ENCODE measurements at places on chromosomes 2 and 18. TPM values are rescaled to one million over a fixed set of nuclear protein-coding genes. Genes with fewer than 3 reads are reported as not detected.

The USP34 gene
- 113 TPM for total RNA-seq

The SLC4A3 gene
- total RNA-seq = 1.3 TPM

The METTL8 gene
- total RNA-seq = 10.8 TPM

The IDH1 gene
- total RNA-seq = 353 TPM

The CABLES1 gene
- 15.7 TPM for total RNA-seq

The IL1RN gene
- not detected for total RNA-seq

The UGT1A8 gene
- total RNA-seq = not detected

The GREB1 gene
- 0.51 TPM for total RNA-seq

The TLX2 gene
- total RNA-seq = not detected

The FBXO48 gene
- total RNA-seq = 0.26 TPM

GRCh38 chr2:185796758-185797157 lies 58.2 kb downstream of the FSIP2 start:
- no peak for DNase-seq

- DNase-seq = peak; percentile 47
Measured at GRCh38 chr2:88671786-88672427, 19.6 kb upstream of the RPIA start.

DNA sequence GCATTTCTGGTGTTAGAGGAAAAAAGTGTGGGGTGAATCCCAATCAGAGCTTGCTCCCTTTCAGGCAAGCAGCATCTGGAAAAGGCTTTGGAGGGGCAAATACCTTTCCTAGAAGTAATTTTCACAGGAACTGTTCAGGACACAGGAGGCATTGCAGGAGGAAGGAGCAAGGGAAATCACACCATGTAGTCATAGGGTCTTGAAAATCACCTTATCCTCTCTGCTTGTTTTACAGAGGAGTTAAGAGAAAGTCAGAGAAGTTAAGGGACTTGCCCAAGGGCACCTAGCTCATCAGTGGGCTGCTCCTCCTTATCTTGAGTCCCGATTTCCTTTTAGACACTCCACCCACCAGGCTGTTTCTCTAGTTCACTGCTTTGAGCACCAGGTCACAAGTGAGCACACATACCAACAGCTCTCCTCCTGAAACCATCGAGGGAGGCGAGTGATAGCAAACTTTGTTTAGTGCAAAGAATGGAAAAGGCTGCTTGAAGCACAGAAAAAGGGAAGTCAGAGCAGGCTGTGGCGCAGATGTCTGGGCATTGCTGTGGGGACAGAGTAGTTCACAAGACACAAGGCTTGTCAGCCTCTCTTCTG lies 89.2 kb upstream of the CXCR4 start:
- DNase-seq = no peak

DNA sequence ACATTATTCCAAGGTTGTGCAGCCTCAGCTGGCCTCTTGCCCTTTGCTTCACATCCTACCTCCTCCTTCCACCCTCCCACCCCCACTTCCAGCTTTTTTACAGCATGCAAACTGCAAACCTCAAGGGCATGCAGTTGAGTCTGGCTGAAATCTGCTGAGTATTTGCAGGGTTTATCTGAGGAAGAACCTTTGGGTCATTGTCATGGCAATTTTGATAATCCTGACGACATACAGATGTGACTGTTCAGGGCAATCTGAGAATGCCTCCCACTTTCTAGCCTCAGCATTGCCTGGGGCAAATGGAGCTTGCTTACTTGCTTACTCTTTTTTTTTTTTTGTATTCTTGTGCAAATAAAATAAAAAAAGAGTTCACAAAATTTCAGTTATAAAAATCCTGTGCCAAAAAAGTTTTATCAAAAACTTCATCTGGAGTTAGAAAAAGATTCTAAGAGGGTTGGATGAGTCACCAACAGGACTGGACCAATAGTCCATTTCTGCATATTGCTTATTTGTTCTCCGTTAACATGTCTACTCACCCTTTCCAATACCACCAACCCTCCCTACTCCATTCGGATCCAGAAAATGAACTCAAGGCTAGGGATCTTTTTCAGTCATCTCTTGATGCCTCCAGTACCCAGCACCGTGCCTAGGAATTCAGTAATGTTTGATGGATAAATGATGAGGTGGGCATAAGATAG lies 23.6 kb upstream of the LHCGR start:
- no peak for DNase-seq

DNA sequence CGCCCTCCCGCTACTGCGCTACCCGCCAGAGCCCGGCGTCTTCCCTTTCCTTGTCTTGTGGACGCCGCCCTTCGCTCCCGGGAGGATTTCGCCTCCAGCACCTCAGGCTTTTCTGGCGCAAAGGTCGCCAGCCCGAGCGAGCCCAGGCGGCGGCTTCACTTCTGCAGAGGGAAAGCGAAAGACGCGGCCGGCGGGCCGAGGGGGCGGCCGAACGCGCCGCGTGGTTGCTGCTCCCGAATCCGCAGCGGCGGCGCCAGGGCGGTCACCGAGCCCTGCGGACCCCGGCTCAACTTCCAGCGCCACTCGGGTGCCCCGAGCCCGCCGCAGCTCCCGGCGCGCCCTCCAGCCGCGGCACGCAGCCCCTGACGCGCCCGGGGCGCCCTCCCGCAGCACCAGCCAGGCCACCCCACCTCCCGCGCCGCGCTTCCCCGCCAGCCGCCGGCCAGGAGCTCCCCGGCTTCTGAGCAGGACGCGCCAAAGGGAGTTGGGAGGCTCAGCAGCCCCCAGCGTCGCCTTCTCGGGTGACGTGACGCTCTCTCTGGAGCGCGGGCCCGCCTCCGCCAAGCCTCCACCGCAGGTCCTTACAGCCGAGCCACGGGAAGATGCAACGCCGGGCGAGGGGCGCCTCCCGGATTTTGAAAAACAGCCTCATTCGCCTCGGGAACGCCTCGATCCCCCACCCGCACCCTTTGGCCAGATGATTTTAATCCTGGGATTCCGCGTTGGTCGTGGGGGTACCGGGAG lies 84.9 kb upstream of the EPB41L3 start:
- DNase-seq = peak; percentile 57

- no peak for DNase-seq
Measured at GRCh38 chr18:26397019-26397418, 151.3 kb downstream of the KCTD1 start.

- peak; percentile 15 for DNase-seq
Measured at GRCh38 chr2:100012561-100012960, 129.8 kb downstream of the AFF3 start.

DNA sequence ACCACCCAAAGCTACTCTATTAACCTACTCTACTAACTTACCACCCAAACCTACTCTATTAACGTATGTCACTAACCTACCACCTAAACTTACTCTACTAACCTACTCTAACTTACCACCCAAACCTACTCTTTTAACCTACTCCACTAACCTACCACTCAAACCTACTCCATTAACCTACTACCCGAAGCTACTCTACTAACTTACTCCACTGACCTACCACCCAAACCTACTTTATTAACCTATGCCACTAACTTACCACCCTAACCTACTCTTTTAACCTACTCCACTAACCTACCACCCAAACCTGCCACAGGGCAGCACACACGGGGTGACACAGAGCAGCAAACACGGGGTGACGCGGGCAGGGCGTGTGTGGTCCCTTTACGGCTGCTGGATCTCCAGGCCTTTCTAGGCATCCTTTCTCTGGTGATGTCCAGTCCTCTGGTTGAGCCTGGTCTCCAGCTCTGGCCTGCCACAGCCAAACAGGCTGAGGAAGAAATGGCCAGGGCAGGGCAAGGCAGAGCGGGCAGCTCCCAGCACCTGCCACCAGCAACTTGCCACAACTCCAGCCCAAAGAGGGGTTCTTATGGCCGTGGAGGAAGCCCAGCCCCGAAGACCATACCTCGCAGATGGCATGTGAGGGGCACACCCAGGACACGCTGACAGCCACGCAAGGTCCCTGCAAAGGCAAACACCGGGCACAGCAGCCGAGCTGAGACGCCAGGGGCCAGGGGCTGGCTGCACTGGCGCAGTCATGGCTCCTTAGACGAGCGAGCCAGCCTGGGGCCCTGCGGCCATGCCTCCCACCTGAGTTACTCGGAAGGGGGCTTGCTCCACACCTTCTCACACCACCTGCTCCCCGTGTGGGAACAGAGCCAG lies 25.7 kb downstream of the PXDN start:
- DNase-seq = no peak

- DNase-seq = no peak
Measured at GRCh38 chr18:40004246-40004645, 1950.8 kb upstream of the PIK3C3 start.

DNA sequence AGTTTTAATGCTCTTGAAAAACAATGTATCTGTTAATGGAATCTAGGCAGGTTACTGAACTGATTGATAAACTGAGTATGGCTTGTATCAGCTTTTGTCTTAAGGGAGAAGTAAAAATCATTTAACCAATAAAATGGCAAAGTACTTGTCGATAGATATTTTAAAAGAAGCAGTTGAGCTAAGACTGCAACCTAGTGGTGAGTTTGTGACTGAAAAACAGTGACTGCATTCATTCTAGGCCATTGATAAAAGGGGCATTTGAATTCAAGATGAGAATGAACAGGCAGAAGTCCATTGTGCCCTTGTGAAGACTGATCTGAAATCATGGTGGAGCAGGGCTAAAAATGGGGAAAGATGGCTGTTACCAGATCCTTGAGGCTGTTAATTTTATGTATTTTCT lies 59.4 kb upstream of the MSTN start:
- DNase-seq = peak; percentile 30

DNA sequence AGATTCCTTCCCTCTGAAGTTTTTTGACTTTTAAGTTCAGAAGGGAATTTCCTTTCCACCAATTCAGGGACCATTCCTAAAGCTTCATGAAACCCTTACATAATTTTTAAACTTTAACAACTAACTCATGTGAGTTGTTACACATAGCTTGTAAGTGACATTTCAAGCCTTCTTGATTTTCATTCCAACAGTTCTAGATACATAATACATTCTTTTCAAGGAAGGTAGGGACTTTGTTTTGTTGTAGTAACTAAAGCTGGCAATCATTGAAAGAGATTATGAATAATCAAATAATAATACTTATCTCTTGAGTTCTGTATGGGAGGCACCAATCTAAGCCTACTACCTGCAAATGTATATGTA lies 45.4 kb downstream of the SETBP1 start:
- DNase-seq = no peak

DNA sequence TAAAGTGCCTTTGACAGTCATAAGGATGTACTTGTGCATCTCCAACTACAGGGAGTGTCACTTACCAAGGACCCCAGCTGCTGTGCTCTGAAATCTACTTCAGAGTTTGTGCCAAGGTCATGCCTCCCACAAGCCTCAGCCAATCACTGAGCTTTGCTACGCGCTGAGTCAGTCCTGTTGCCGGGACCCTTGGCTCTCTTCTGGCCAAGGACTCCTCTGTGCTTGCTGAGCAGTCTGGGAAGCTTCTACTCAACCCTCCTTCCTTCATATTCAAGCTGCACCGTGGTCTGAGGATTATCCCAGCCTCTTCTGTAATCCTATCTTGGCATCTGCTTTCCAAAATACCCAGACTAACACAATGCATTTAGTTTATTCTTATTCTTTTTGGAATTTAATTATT lies 398.9 kb upstream of the FANCL start:
- no peak for DNase-seq

DNA sequence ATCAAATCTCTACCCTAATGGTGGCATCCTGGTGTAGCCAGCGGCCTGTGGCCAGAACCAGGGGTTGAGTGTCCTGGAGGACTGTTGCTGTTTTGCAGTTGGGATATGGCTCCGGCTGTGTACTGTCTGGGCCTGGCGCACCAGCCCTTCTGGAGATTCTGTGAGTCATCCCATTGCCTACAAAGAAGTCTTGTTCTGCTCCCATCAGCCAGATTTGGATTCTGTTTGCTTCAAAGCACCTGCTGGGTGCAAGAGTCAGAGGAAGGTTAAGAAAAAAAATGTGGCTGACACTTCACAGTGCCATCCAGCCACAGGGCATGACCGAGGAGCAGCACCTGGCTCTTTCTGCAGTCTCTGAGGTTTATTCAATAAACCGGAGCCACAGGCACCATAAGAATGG lies 41.0 kb upstream of the ASAP2 start:
- DNase-seq = peak; percentile 77

GRCh38 chr2:25977768-25978167 lies 4.5 kb downstream of the KIF3C start:
- DNase-seq = peak; percentile 63

- peak; percentile 27 for DNase-seq
Measured at GRCh38 chr2:145715601-145716000, 1195.7 kb upstream of the ZEB2 start.

GRCh38 chr2:167509586-167509985 lies 621.3 kb downstream of the XIRP2 start:
- DNase-seq = peak; percentile 96

DNA sequence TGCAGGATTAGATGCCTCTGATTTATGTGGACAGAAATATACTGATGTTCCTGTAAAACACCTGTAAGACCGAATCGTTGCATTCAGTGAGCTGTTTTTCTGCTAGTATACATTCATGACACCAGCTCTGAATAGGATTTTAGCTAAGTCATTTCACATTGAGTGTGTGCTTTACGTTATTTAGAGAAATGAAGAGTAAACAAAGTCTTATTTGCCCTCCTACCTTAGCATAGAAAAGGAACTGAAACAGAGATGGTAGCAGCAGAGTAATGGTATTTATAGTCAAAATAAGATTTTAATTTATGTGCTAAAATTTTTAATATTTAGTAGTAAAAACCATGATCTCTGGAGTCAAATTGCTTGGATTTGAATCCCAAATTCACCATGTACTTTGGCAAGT lies 168.0 kb downstream of the CERS6 start:
- DNase-seq = no peak
